Coronary artery (tissue), 2 donors: ENCODE measurements at places on chromosomes 3 and 15.

DNA sequence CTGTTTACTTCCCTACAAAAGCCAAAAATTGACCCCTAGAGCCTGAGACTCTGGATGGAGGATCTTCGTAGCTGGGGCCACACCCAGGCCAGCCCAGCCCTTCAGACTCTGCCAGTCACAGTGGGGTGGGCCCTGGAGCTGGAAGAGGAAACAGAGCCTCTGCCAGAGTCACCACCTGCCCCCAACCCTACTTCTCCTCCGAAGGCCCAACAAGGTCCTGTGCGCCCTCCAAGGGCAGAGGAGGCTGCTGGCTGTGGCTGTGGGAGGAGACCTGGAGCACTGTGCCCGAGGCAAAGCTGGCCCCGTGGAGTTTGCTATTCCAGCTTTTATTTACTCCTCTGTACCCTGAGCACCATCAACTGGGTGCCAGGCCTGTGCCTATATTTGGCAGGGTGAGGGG lies 19.0 kb downstream of the CISH start:
- no peak for DNase-seq

DNA sequence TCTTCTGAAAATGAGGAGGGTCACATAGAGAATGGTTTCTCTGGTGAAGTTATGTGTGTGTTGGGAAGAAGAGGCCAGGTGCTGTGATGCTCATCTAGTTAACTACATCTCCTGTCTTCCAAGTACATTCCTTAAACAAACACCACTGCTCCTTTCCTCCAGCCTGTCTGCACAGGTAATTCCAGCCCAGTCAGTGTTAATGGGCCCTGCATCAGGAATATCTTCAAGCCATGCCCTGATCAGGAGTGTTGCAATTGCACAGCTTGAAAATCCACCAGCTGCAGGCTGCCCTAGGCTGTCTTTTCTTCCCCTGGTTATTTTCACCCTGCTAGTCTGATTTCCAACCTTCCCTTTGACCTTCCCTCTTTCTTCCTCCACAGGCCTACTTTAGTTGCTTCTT lies 41.9 kb upstream of the LMOD3 start:
- DNase-seq = no peak

DNA sequence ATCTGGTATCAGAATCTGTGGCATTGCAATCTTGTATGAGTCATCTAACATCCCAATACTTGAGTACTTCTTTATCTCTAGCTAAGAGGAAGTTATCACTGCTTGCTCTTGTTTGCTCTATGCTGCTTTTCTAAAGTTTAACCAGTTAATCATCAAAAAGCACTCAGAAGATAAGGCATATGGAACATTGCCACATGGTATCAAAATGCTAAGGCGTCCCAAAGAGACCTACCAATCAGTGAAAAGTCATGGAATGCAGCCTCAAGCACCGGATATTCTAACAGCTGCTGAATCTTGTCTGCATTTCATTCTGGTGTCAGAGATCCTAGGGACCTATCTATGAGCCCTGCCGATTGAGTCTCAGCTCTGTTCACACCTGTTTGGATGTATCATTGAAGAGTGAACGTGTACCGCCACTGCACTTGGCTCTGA lies 192.8 kb downstream of the ARPP21 start:
- no peak for DNase-seq

DNA sequence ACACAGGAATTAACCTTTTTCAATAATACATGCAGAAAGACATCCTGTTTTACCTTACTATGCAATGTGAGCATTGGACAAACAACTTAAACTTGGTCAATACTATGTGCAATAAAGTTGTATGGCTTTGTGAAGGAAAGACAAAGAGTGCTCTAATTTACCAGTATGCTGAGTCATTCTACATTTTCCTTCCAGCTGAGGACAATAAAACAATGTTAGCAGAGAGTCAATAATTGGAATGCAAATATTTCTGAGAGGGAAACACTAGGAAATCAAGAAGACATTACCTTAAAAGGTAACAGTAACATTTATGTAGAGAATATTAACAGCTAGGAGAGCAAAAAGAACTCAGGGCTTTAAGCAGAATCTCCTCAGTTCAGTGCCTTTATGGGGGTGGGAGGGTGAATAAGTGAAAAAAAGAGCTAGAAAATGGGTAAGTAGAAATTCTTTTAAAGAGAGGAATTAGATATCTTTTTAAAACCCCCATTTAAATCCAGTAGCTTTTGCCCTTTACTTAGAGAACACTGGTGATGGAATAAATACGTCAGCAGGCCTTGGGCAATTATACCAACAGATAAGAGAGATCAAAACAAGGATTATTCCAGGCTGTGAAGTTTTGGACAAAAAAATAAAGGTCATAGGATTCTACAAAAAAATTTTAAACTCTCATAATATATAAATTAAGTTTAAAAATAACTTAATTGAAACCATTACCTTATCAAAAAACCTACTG lies 11.6 kb upstream of the HGD start:
- no peak for DNase-seq

DNA sequence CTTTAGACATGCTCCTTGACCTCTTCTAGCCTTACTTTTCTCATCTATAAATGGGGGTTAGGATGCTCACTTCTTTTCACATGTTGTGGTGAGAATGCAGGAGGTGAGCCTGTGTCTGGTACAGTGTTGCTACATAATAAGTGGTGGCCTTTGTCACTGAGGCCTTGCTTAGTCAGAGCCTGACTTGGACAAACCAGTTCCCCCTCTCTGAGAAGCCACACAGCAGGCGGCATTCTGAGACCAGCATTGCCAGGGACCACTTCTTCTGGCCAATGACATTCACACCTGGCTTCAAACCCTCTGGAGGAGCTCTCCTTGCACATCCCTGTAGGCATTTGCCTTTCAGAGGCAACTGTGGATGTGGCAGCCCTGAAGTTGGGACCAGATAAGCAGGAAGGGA lies 95.7 kb downstream of the MINAR1 start:
- no peak for DNase-seq

GRCh38 chr3:172776049-172776717 lies 25.7 kb downstream of the ECT2 start:
- DNase-seq = no peak

GRCh38 chr3:149437286-149437685 lies 37.2 kb upstream of the TM4SF4 start:
- no peak for DNase-seq
